Endodermal cell (in vitro differentiated cells): ENCODE measurements at places on chromosomes 1 and 21.

GRCh38 chr1:190098756-190099155, 378.9 kb downstream of the BRINP3 start:
- no peaks in the 10 kb centered on the region for H3K27me3 ChIP-seq
- no peak overlapping the region for H3K4me3 ChIP-seq
- H3K4me1 ChIP-seq, result no peaks in the 10 kb centered on the region
- no peak overlapping the region for H3K27ac ChIP-seq
- no peak for DNase-seq

- H3K4me3 ChIP-seq, result no peak overlapping the region
- no peaks in the 10 kb centered on the region for H3K4me1 ChIP-seq
- H3K36me3 ChIP-seq, result peaks cover 70% of the 10 kb centered on the region
- H3K27ac ChIP-seq, result no peak overlapping the region
- no peak for DNase-seq
- no peaks in the 10 kb centered on the region for H3K27me3 ChIP-seq
Measured at GRCh38 chr1:180061019-180061418, 93.7 kb upstream of the QSOX1 start.

GRCh38 chr21:27590271-27590670, 623.4 kb upstream of the ADAMTS5 start:
- peaks cover 5% of the 10 kb centered on the region for H3K27me3 ChIP-seq
- no peak overlapping the region for H3K4me3 ChIP-seq
- H3K4me1 ChIP-seq, result no peaks in the 10 kb centered on the region
- H3K27ac ChIP-seq, result no peak overlapping the region
- no peaks in the 10 kb centered on the region for H3K36me3 ChIP-seq

DNA sequence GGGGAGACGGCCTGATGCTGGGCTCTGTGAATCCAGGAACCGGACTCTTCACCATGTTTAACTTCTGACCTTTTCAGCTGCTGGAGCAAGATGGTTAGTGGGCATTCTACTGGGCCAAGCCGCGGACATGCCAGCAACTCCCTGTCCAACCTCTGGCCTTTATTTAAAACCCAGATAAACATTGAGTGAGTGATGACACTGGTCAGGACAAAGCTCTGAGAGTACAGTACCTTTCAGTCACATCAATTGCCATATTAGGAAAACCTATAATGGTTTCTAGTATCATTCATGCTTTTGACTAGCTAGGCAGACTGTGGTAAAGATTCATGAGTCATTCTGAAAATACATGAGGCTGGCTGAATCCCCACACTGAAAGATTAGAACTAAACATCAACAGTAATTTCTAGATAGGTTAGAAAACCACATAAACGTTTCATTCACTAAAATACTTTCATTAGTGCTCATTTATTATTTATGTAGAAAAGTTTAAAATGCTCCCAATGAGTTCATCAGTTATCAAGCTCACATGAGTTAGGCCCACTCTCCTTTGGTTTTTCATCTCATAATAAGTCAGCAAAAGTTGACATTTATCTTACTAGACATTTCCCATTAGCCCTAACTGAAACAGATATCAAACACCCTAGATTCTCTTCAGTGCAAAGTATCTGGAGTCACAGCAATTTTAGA, 7.1 kb upstream of the ACTA1 start:
- no peak overlapping the region for H3K4me3 ChIP-seq
- H3K27ac ChIP-seq, result no peak overlapping the region
- H3K4me1 ChIP-seq, result no peaks in the 10 kb centered on the region
- no peaks in the 10 kb centered on the region for H3K27me3 ChIP-seq
- peak; percentile 67 for DNase-seq
- H3K36me3 ChIP-seq, result peaks cover 48% of the 10 kb centered on the region

DNA sequence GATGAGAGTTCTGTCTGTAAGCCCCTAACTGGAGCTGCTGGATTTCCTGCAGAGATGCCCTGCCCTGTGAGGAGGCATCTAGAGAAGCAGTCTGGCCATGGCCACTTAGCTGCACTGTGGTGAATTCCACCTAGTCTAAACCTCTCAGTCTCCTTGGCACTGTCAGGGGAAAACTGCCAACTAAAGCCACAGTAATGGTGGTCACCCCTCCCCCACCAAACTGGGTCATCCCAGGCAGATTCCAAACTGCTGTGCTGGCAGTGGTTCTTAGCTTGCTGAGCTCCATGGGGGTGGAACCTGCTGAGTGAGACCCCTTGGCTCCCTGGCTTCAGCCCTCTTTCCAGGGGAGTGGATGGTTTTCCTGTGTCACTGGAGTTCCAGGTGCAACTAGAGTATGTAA, 740.6 kb downstream of the RWDD3 start:
- peak; percentile 58 for DNase-seq
- no peaks in the 10 kb centered on the region for H3K27me3 ChIP-seq
- H3K4me3 ChIP-seq, result no peak overlapping the region
- H3K27ac ChIP-seq, result no peak overlapping the region
- H3K4me1 ChIP-seq, result no peaks in the 10 kb centered on the region
- no peaks in the 10 kb centered on the region for H3K36me3 ChIP-seq

DNA sequence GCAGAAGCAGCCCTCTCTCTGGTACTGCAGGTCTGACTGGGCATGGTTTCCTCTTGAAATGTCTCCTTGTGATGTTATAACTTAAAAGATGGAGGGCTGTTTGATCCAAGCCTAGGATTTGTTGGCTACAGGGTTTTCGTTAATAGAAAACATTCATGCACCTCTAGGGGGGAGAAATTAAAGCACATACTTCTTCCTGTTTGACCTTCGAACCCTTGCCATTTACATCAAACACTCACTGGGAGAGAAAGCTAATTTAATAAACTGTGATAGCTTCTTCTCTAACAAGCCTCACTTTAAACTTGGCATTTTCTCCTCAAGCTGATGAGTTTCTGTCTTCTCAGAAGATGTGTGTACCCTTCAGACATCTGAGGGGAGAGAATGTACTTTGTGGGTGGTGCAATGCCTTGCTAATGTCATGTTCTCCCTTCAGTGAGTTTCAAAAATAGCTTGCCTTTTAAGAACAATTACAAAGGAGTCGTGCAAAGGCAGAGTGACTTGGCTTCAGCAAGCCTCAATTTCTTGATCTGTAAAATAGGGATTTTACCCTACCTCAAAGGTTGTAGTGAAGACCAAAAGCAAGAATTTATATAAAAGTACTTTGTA, 20.4 kb downstream of the CACHD1 start:
- no peaks in the 10 kb centered on the region for H3K36me3 ChIP-seq
- H3K27me3 ChIP-seq, result peaks cover 22% of the 10 kb centered on the region
- no peak overlapping the region for H3K4me3 ChIP-seq
- no peak for DNase-seq
- H3K4me1 ChIP-seq, result peaks cover 18% of the 10 kb centered on the region

DNA sequence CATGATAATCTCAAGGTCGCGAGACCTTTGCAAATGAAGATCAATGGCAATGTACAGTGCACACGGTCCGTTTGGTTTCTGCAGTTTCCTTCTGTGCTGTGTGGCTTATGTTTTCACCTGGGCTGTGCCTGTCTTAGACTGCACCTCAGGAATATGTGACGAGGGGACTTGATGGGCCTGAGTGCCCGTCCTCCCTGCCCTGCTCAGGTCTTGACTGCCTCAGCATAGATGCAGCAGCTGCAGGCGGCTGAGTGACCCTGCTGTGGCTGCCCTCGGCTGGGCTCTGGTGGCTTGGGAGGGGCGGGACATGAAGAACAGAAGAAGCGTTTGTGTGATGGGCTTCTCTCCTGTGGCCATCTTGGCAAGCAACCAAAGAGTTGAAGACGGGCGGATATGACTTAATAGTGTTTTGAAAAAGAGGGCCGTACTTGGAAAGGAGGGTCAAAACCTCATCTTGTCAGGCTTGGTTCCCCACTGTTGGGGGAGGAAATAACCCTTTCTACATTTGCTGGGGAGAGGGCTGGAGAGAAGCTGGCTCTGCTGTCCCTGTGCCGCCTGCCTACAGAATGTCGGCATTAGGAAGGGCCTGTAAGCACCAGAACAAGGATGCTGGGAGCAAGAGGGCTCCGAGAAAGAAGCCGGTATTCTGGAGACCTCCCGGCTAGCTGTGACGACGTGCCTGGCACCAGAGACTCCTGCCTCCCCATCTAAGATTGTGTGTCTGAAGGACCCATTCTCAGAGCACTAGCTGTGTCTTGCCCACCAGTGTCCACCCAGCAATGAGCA, 7.1 kb downstream of the MYBPHL start:
- no peak for DNase-seq
- no peak overlapping the region for H3K4me3 ChIP-seq
- peaks cover 5% of the 10 kb centered on the region for H3K4me1 ChIP-seq
- no peaks in the 10 kb centered on the region for H3K36me3 ChIP-seq

DNA sequence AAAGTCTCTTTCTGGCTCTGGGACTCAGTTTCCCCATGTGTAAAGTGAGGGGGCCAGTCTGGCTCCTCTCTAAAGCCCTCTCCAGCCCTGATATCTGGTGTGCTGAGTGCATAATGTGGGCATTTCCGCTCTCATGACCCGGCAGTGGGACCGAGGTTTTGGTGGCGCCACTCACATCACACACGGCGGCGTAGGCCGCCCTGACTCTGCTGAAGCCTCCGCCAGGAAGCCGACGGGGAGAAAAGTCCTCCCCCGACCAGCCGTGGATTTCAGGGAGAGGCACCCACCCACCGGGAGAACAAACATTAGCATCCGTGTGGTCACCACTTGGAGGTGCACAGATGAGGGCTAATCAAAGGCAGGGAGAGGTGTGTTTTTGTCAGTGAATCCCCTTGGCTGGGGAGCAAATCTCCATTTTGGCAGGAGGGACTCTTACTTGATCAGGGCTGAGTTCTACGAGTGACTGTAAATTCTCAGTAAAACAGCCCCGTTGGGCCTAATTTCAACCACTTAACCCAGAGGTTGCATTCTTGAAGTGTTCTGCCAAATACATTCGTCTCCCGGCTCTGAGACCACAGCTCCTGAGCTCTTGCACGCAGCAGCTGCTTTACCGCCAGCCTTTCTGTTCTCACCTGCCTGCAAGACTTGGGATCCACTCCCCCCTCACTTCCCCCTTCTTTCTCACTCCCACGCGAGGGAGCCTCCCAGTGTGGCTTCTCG, 118.2 kb downstream of the FOXD2 start:
- no peaks in the 10 kb centered on the region for H3K27me3 ChIP-seq
- peak; percentile 57 for DNase-seq
- no peak overlapping the region for H3K27ac ChIP-seq
- no peak overlapping the region for H3K4me3 ChIP-seq
- no peaks in the 10 kb centered on the region for H3K36me3 ChIP-seq

DNA sequence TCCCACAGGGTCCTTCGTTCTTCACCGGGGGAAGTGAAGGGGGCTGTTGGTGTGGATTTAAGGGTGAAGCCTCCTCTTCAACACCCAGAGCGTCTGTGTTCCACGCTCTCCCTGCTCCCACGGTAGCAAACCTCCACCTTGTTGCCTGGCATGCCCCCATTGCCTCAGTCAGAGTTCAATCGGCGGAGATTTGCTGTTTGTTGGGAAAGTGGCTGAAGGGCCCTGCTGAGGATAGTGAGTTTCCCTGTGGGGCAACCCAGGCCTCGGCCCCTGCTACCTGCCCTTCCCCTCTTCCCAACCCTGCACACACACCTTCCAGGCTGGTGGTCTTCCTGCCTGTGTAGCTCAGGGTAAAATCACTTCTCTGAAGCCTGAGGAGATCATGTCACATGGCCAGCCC, 60.5 kb downstream of the TOR1AIP2 start:
- peaks cover 12% of the 10 kb centered on the region for H3K27me3 ChIP-seq
- no peak overlapping the region for H3K4me3 ChIP-seq
- H3K36me3 ChIP-seq, result no peaks in the 10 kb centered on the region
- no peaks in the 10 kb centered on the region for H3K4me1 ChIP-seq
- no peak for DNase-seq
- no peak overlapping the region for H3K27ac ChIP-seq

DNA sequence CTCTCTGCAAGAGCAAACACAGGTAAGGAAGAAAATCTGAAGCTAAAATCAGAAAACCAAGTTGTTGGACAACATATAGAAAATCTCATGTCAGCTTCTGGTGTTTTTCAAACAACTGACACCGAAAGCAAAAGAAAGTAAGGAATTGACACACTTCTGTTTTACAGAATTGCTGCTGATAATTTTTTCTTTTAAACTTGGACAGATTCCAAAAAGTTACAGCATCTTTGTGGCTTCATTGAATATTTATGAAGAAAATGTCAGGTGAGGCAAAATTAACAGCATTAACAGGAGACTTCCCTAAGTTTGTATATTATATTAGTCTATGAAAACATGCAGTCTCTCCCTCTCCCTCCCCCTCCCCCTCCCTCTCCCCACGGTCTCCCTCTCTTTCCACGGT, 14.9 kb upstream of the CTSS start:
- H3K27me3 ChIP-seq, result no peaks in the 10 kb centered on the region
- H3K4me3 ChIP-seq, result no peak overlapping the region
- H3K4me1 ChIP-seq, result no peaks in the 10 kb centered on the region

GRCh38 chr1:44808938-44809917, 905 bp downstream of the BTBD19 start:
- H3K27ac ChIP-seq, result peak overlapping the region; percentile 87
- peak; percentile 67 for DNase-seq
- H3K36me3 ChIP-seq, result peaks cover 13% of the 10 kb centered on the region

DNA sequence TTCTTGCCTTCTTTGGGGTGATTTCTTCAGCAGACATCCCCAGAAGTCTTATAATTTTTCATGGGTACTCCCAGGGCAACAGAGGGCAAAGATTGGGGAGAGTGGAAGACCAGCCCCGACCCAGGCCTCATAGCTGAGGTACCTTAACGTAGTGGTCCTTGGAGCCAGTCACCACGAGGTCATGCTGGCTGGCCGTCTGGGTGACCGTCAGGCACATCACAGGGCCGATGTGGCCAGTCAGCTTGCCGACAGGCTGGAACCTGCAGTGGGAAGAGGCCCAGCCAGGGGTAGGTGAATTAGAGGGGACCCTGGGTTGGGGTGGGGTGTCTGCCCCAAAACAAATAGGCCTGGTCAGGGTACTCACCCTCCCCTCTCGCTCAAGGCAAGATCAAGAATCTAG, 46.9 kb downstream of the KIF21B start:
- no peak for DNase-seq
- H3K4me3 ChIP-seq, result no peak overlapping the region
- H3K27me3 ChIP-seq, result no peaks in the 10 kb centered on the region
- no peaks in the 10 kb centered on the region for H3K36me3 ChIP-seq

GRCh38 chr1:43558346-43558841, 27.7 kb downstream of the PTPRF start:
- peak; percentile 85 for DNase-seq
- H3K27me3 ChIP-seq, result no peaks in the 10 kb centered on the region
- peak overlapping the region; percentile 21 for H3K27ac ChIP-seq
- H3K4me3 ChIP-seq, result no peak overlapping the region
- peaks cover 5% of the 10 kb centered on the region for H3K4me1 ChIP-seq
- peaks cover 32% of the 10 kb centered on the region for H3K36me3 ChIP-seq

DNA sequence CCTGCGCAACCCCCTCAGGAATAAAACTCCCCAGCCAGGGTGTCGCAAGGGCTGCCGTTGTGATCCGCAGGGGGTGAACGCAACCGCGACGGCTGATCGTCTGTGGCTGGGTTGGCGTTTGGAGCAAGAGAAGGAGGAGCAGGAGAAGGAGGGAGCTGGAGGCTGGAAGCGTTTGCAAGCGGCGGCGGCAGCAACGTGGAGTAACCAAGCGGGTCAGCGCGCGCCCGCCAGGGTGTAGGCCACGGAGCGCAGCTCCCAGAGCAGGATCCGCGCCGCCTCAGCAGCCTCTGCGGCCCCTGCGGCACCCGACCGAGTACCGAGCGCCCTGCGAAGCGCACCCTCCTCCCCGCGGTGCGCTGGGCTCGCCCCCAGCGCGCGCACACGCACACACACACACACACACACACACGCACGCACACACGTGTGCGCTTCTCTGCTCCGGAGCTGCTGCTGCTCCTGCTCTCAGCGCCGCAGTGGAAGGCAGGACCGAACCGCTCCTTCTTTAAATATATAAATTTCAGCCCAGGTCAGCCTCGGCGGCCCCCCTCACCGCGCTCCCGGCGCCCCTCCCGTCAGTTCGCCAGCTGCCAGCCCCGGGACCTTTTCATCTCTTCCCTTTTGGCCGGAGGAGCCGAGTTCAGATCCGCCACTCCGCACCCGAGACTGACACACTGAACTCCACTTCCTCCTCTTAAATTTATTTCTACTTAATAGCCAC, 696 bp downstream of the TGFB2 start:
- peak; percentile 85 for DNase-seq
- H3K4me1 ChIP-seq, result peaks cover 5% of the 10 kb centered on the region
- peaks cover 5% of the 10 kb centered on the region for H3K36me3 ChIP-seq
- H3K4me3 ChIP-seq, result peak overlapping the region; percentile 87
- peaks cover 68% of the 10 kb centered on the region for H3K27me3 ChIP-seq
